ENCODE measurements at places on chromosomes 11 and 22. TPM values are rescaled to one million over a fixed set of nuclear protein-coding genes. Genes with fewer than 3 reads are reported as not detected.

GRCh38 chr11:85109141-85109540, 518.0 kb downstream of the DLG2 start:
- H3K27me3 ChIP-seq = no peaks in the 10 kb centered on the region
- DNase-seq = no peak
- no peaks in the 10 kb centered on the region for H3K4me1 ChIP-seq
- no peaks in the 10 kb centered on the region for H3K36me3 ChIP-seq

GRCh38 chr22:43953988-43954785, 1.1 kb upstream of the SAMM50 start:
- H3K27me3 ChIP-seq = no peaks in the 10 kb centered on the region
- H3K4me3 ChIP-seq = peak overlapping the region; percentile 68
- H3K27ac ChIP-seq = no peak overlapping the region
- H3K4me1 ChIP-seq = peaks cover 12% of the 10 kb centered on the region
- no peak for DNase-seq

DNA sequence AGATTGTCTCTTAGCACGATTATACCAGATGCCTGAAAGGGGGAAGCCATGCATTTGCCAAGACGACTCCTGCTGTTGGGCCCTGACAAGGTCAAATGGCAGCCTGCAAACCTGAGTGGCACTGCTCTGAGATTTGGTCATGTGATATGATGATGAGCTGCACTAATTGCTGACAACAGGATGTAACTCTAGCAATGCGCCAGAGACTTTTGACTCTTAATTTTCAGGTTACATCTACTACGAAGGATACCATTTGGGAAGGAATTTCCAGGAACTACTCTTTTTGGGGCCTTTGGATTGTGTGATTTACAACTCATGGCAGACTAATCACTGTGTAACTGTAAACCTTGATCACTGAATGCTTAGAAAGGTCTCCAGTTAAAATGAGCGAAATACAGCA, 13.1 kb downstream of the TREH start:
- no peak overlapping the region for H3K27ac ChIP-seq
- H3K4me3 ChIP-seq = no peak overlapping the region
- H3K27me3 ChIP-seq = no peaks in the 10 kb centered on the region
- no peak for DNase-seq
- no peaks in the 10 kb centered on the region for H3K4me1 ChIP-seq

Gene AMPD3
- 5.6 TPM for polyA plus RNA-seq

Gene GAB4
- polyA plus RNA-seq = not detected

DNA sequence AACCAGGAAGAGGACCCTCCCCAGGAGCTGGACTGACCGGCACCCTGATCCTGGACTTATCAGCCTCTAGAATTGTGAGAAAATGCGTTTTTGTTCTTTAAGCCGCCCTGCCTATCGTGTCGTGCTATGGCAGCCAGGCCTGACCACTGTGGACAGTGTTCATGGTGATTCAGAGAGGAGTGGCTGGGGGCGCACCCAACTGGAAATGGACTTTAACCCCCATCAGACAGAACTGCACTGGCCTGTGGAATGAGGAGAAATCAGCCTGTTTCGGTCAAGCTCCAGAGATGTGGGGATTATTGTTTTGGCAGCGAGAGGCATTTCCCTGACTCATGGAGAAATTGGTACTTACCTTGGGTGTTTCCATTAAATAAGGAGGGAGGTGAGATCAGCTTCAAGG, 1437.8 kb downstream of the BRD1 start:
- peaks cover 5% of the 10 kb centered on the region for H3K27me3 ChIP-seq
- no peak overlapping the region for H3K27ac ChIP-seq
- no peaks in the 10 kb centered on the region for H3K4me1 ChIP-seq
- DNase-seq = no peak
- H3K4me3 ChIP-seq = no peak overlapping the region

Gene GLYAT
- not detected for polyA plus RNA-seq

Gene GDPD4
- not detected for polyA plus RNA-seq

DNA sequence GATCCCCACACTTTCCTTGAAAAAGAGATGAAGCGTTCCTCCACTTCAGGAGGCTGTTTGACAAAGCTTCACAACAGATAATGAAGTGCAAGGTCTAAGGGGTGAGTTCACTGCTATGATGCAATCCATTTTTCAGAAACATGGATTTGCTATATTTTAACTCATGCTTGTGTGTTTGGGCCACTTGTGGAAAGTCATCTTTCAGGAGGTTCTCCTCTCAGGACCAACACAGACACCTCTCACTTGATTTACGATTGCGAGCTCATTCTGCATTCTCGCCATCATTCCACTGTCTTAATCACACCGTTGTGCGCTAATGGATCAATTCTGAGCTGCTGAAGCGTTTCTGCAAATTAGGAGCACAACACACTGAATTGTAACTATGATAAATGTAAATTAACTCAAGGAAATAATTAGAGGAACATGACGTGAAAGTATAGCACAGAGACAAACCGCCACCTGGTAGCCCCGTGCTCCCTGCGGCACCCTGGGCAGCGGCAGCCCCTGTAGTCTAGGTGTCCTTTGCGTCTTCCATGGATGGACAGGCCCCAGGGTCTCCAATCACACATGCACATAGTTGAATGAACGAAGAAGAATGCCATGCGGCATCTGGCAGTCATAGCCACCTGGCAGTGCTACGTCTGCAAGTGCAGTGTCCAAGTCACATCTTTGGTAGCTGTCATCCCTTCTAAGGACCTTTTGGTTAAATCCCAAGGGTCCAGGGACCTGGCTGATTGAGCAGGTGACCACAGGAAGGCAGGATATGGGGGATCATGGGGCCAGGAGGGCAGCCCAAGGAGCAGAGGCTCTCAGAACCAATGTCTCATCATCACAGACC, 28.1 kb upstream of the RTL6 start:
- no peak overlapping the region for H3K27ac ChIP-seq
- DNase-seq = no peak
- no peaks in the 10 kb centered on the region for H3K27me3 ChIP-seq
- H3K36me3 ChIP-seq = no peaks in the 10 kb centered on the region
- no peak overlapping the region for H3K4me3 ChIP-seq

DNA sequence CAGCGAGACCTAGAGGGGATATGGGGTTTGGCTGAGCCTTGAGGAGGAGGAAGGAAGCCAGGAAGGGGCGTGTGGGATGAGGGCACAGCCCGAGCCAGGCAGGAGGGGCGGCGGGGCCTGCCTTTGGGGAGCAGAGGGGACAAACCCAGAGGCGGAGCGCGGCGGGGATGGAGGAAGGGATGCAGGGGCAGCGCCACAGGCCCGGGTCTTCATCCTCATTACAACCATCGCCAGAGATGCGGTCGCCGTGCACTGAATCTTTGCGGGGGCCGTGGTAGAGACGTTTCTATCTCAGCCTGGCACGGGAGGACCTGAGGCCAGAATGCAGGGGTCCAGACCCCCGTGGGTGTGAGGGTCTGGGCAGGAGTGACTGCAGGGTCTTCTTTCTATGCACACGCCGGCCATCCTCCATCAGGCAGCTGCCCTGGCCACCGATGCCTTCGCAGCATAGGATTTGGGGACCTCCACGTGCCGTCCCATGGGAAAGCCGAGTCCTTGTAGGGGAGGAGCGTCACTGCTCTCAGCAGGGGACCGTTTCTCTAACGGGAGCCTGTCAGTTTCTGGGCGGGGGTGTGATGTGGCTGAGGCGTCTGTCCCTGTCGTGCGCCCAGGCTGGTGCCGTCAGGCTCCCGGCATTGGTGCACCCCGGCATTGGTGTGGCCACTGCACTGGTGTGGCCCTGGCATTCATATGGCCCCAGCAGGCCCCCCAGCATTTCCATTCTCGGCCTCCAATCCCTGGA, 1267.9 kb downstream of the BRD1 start:
- H3K27ac ChIP-seq = no peak overlapping the region
- H3K27me3 ChIP-seq = no peaks in the 10 kb centered on the region
- no peaks in the 10 kb centered on the region for H3K36me3 ChIP-seq
- DNase-seq = peak; percentile 46

GRCh38 chr11:123129920-123130319, 65.1 kb downstream of the CLMP start:
- H3K36me3 ChIP-seq = no peaks in the 10 kb centered on the region
- no peaks in the 10 kb centered on the region for H3K4me1 ChIP-seq
- DNase-seq = no peak
- H3K27ac ChIP-seq = no peak overlapping the region

- H3K4me1 ChIP-seq = no peaks in the 10 kb centered on the region
- no peaks in the 10 kb centered on the region for H3K27me3 ChIP-seq
- H3K27ac ChIP-seq = no peak overlapping the region
- DNase-seq = no peak
- no peak overlapping the region for H3K4me3 ChIP-seq
These were observed 81.6 kb upstream of the SORL1-AS1 start for GRCh38 chr11:121534131-121535093.

GRCh38 chr11:13596611-13597326, 71.7 kb upstream of the FAR1 start:
- no peak for DNase-seq
- H3K27ac ChIP-seq = no peak overlapping the region
- no peaks in the 10 kb centered on the region for H3K27me3 ChIP-seq
- H3K4me3 ChIP-seq = no peak overlapping the region
- H3K4me1 ChIP-seq = no peaks in the 10 kb centered on the region

Gene GAL
- 0.72 TPM for polyA plus RNA-seq

GRCh38 chr22:27133681-27134314, 476.4 kb downstream of the MIAT start:
- no peak overlapping the region for H3K27ac ChIP-seq
- no peak for DNase-seq
- H3K4me3 ChIP-seq = no peak overlapping the region
- H3K27me3 ChIP-seq = no peaks in the 10 kb centered on the region

Gene ASCL2
- 7.0 TPM for polyA plus RNA-seq

Gene OR52N4
- polyA plus RNA-seq = not detected

GRCh38 chr11:58047818-58048217, 17.1 kb downstream of the OR6Q1 start:
- H3K4me1 ChIP-seq = no peaks in the 10 kb centered on the region
- H3K4me3 ChIP-seq = no peak overlapping the region
- H3K36me3 ChIP-seq = no peaks in the 10 kb centered on the region
- H3K27me3 ChIP-seq = no peaks in the 10 kb centered on the region

Gene FAM89B
- 37.3 TPM for polyA plus RNA-seq

DNA sequence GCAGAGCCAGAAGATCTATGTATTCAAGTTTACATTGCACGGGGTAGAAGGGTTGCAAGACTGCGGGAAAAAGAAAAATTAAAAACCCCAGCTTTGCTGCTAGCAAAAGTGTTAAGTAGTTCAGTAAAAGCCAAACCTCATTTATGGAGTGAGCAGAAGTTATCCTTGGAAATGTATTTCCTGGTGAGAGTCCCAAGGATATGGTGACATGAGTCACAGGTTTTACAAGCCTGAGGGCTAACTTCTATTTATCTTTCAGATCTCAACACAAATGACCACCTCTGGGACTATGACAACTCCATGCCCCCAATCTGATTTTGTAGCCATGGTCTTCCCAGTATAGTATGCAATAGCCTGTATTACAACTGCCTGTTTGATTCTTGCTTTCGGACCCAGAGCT, 26.1 kb downstream of the ABTB2 start:
- H3K4me3 ChIP-seq = no peak overlapping the region
- DNase-seq = no peak
- peaks cover 10% of the 10 kb centered on the region for H3K4me1 ChIP-seq
- no peaks in the 10 kb centered on the region for H3K36me3 ChIP-seq
- H3K27me3 ChIP-seq = no peaks in the 10 kb centered on the region
- H3K27ac ChIP-seq = no peak overlapping the region

- H3K36me3 ChIP-seq = no peaks in the 10 kb centered on the region
- H3K4me1 ChIP-seq = no peaks in the 10 kb centered on the region
- H3K27ac ChIP-seq = no peak overlapping the region
- no peak for DNase-seq
- no peak overlapping the region for H3K4me3 ChIP-seq
These were observed 5.2 kb upstream of the IL17REL start for GRCh38 chr22:50017701-50018224.

Gene MYRF
- polyA plus RNA-seq = 69.3 TPM

Gene HOATZ
- polyA plus RNA-seq = not detected

- no peaks in the 10 kb centered on the region for H3K27me3 ChIP-seq
- no peak overlapping the region for H3K4me3 ChIP-seq
These were observed 3.1 kb downstream of the EIF3M start for GRCh38 chr11:32586576-32587190.

Gene GRAP2
- polyA plus RNA-seq = 0.46 TPM

- no peaks in the 10 kb centered on the region for H3K27me3 ChIP-seq
- no peak for DNase-seq
- H3K27ac ChIP-seq = no peak overlapping the region
These were observed 8.5 kb downstream of the DCHS1 start for GRCh38 chr11:6646918-6647679.

- no peaks in the 10 kb centered on the region for H3K27me3 ChIP-seq
- no peaks in the 10 kb centered on the region for H3K36me3 ChIP-seq
- no peaks in the 10 kb centered on the region for H3K4me1 ChIP-seq
- DNase-seq = no peak
- no peak overlapping the region for H3K27ac ChIP-seq
These were observed 4.9 kb upstream of the SLC16A8 start for GRCh38 chr22:38088629-38089473.

- no peaks in the 10 kb centered on the region for H3K36me3 ChIP-seq
- no peak for DNase-seq
- H3K27ac ChIP-seq = no peak overlapping the region
These were observed 23.6 kb downstream of the PAMR1 start for GRCh38 chr11:35501776-35502175.

Gene TP53AIP1
- polyA plus RNA-seq = 0.70 TPM

Gene MMP12
- not detected for polyA plus RNA-seq

GRCh38 chr11:79276736-79277325, 164.0 kb downstream of the TENM4 start:
- H3K27ac ChIP-seq = no peak overlapping the region
- no peaks in the 10 kb centered on the region for H3K27me3 ChIP-seq
- DNase-seq = no peak

- H3K4me1 ChIP-seq = no peaks in the 10 kb centered on the region
- H3K36me3 ChIP-seq = no peaks in the 10 kb centered on the region
- no peak for DNase-seq
- no peaks in the 10 kb centered on the region for H3K27me3 ChIP-seq
These were observed 4.3 kb upstream of the OR2AG1 start for GRCh38 chr11:6778518-6778917.

DNA sequence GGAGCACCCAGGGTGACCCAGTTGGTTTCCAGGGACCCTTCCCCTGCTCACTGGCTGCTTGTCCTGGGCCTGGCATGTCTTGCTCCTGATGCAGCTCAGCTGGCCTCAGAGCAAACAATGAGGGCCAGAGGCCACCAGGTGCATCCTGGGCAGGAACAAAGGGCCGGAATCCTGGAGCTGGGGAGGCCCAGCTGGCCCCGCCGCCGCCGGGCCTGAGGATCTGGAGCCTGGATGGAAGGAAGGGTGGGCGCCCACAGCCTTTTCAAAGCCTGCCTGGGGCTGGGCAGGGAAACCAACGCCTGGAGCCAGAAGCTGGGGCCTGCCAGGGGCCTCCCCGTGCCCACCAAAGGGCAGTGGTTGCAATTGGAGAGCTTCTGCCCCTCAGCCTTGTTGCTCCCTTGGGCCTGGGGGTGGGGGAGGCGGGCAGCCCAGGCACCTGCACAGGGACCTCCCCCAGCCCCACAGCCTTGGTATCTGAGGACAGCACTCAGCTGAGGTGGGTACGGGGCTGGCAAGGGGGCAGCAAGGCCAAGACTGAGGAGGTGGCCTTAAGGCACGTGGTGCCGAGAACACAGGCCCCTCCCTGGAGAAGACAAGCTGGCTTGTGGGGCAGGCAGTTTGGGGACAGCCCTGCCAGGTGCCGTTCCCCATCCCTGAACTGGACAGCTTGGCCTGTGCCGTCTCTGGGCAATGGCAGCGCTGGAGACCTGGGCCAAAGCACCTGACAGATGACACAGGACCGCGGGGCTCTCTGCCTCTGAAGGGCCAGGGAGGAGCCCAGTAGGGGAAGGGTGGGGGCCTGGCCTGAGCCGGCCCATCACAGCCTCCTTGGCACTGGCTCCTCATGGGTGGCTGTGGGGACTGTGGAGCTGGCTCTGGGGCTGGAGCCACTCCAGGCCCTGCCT, 7.1 kb upstream of the ADORA2A start:
- no peak for DNase-seq
- no peaks in the 10 kb centered on the region for H3K36me3 ChIP-seq
- H3K27ac ChIP-seq = no peak overlapping the region
- H3K27me3 ChIP-seq = no peaks in the 10 kb centered on the region

Data from pancreas (tissue), 10 donors.